ENCODE measurements at places on chromosomes 2 and 18. TPM values are rescaled to one million over a fixed set of nuclear protein-coding genes. Genes with fewer than 3 reads are reported as not detected.

TTR gene
- 0.13 TPM for polyA plus RNA-seq

MYO3B gene
- polyA plus RNA-seq: 0.05 TPM

SLC19A3 gene
- polyA plus RNA-seq: 11.0 TPM

POMC gene
- polyA plus RNA-seq: 3.9 TPM

CYP27A1 gene
- polyA plus RNA-seq: 88.9 TPM

TRIM54 gene
- 0.16 TPM for polyA plus RNA-seq

KIF5C gene
- 0.22 TPM for polyA plus RNA-seq

CTLA4 gene
- polyA plus RNA-seq: 0.10 TPM

MC4R gene
- not detected for polyA plus RNA-seq

ONECUT2 gene
- 0.02 TPM for polyA plus RNA-seq

ALLC gene
- polyA plus RNA-seq: 0.06 TPM

IL1RN gene
- 850 TPM for polyA plus RNA-seq

GALR1 gene
- not detected for polyA plus RNA-seq
